Spleen (tissue), 13 donors: ENCODE measurements at places on chromosomes 4 and X. TPM values are rescaled to one million over a fixed set of nuclear protein-coding genes. Genes with fewer than 3 reads are reported as not detected.

DNA sequence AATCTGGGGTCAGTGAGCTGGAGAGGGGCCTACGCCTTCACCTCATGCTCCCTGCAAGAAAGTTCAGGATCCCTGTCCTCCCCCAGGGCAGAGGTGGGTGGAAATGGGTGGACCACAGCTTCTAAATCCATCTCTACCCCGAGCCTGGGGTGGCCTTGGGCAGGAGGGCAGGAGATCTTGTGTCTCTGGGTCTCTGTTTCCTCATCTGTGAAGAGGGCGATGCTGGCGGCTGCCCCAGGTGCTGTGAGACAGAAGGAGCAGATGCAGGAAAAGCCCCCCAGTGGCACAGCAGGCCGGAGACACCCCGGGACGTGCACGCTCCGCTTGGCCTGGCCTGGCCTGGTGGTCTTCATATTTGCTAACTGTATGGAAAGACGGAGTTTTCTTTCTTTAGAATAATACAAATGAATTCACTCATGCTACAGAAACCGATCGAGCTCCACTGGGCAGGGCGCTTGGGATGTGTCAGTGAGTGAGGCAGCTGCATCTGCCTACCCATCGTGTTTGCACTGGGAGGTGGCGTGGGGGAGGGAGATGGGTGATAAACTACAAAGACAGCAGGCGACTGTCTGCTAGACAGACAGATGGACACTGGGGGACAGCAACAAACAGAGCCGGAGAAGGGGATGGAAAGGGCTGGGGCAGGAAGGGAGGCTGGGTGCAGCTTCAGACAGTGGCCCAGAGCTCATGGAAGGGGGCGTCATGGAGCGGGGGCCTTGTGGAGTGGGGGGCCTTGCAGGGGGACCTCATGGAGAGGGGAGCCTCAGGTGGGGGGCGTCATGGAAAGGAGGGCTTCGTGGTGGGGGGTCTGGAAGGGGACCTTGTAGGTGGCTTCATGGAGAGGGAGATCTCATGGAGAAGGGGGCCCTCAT lies 136.2 kb downstream of the CPZ start:
- DNase-seq, result peak; percentile 57
- H3K4me3 ChIP-seq, result no peak overlapping the region
- no peaks in the 10 kb centered on the region for H3K36me3 ChIP-seq
- H3K4me1 ChIP-seq, result no peaks in the 10 kb centered on the region
- no peaks in the 10 kb centered on the region for H3K27me3 ChIP-seq

- H3K36me3 ChIP-seq, result no peaks in the 10 kb centered on the region
- no peaks in the 10 kb centered on the region for H3K4me1 ChIP-seq
- DNase-seq, result no peak
- H3K27ac ChIP-seq, result no peak overlapping the region
- no peak overlapping the region for H3K4me3 ChIP-seq
Measured at GRCh38 chr4:61431131-61431530, 231.0 kb downstream of the ADGRL3 start.

DNA sequence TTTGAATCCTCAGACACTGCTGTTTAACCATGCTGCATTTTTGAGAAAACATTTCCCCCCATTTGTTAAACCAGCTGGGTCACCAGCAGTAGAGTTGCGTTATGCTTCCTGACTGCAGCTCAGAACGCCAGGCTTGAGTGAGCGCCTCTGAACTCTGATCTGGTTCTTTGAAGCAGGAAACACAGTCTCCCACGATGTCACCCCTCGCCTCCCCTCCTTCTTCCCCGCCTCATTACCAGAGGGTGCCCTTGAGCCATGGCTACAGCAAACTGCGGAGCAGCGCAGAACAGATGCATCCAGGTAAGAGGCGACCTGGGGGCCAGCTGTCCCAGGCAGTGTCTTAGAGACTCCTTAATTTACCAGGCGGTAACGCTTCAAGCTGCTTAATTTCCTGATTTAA lies 78.4 kb downstream of the REPS2 start:
- H3K36me3 ChIP-seq, result no peaks in the 10 kb centered on the region
- H3K4me3 ChIP-seq, result no peak overlapping the region
- H3K4me1 ChIP-seq, result no peaks in the 10 kb centered on the region
- no peak overlapping the region for H3K27ac ChIP-seq

The FGF13 gene
- 4.3 TPM for polyA plus RNA-seq

DNA sequence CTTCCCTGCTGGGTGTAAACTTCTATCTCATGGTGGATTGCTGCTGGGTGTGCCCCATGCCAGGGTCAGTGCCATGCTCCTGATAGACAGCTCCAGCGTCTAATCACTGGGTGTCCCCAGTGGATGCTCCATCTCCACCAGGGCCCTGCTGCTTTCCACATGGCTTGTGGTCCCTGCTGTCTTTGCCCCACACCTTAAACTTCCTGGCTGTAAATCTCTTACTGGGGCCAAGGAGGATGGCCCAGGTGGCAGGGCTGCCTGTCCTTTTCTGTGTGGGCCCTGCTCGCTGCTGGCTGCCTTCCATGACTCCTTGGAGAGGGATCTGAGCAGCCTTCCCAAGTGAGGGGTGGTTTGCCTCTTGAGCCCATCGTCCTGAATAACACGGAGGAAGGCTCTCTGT lies 51.8 kb downstream of the RGS12 start:
- H3K36me3 ChIP-seq, result no peaks in the 10 kb centered on the region
- DNase-seq, result no peak
- H3K4me1 ChIP-seq, result peaks cover 25% of the 10 kb centered on the region
- H3K4me3 ChIP-seq, result no peak overlapping the region
- H3K27me3 ChIP-seq, result no peaks in the 10 kb centered on the region
- no peak overlapping the region for H3K27ac ChIP-seq

- no peaks in the 10 kb centered on the region for H3K4me1 ChIP-seq
- no peak within 1 kb of the TSS for H3K27ac ChIP-seq
- peak within 1 kb of the TSS; percentile 70 for H3K4me3 ChIP-seq
Measured at GRCh38 chr4:76251441-76252270, at the start of gene FAM47E. TSS of gene FAM47E (plus strand) at chr4:76251721. CDS start at chr4:76251747, 26 bp downstream.

DNA sequence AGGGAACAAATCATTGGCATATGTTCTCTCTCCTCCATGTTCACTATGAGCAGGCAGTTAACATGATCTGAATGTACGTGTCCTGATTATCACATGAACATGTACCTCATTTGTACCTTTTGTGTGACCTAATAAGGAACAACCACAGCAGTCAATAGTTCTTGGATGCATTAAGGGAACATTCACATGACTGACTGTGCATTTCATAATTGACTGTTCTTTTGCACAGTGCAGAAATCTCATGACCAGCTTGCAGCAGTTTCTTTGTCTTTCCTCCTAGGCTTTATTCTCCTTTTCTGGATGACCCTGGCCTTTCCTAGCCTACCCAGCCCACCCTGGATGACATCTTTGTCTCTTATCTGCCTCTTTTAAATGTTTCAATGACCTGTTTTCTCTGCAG lies 56.6 kb upstream of the TEX13A start:
- H3K4me3 ChIP-seq, result no peak overlapping the region
- H3K4me1 ChIP-seq, result no peaks in the 10 kb centered on the region
- no peaks in the 10 kb centered on the region for H3K27me3 ChIP-seq
- H3K27ac ChIP-seq, result no peak overlapping the region

DNA sequence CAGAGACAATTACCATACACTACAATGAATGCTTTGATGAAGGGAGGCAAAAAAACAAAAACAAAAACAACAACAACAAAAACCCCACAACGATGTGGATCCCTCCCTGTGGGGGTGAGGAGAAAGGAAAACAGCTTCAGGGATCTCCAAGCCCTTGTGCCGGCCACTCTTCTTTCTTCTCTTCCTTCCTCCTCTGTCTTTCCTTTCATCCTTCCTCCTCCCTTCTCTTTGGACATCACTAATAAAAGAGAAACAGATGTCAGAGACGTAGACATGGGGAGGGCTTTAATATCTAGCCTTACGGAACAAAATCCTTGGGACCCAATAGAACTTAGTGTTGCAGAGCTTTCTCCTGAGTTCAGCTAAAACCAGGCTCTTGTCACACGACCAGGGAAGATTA lies 18.8 kb upstream of the STX18 start:
- no peak overlapping the region for H3K27ac ChIP-seq
- H3K27me3 ChIP-seq, result no peaks in the 10 kb centered on the region
- DNase-seq, result no peak
- H3K36me3 ChIP-seq, result peaks cover 10% of the 10 kb centered on the region
- H3K4me1 ChIP-seq, result no peaks in the 10 kb centered on the region
- no peak overlapping the region for H3K4me3 ChIP-seq
